ENCODE measurements at places on chromosomes 1 and 21.

- DNase-seq, result no peak
- H3K4me3 ChIP-seq, result peak overlapping the region; percentile 80
- H3K27ac ChIP-seq, result no peak overlapping the region
- no peaks in the 10 kb centered on the region for H3K36me3 ChIP-seq
- H3K4me1 ChIP-seq, result peaks cover 6% of the 10 kb centered on the region
Measured at GRCh38 chr1:90851711-90852050, 134.6 kb upstream of the BARHL2 start.

- DNase-seq, result no peak
- H3K4me1 ChIP-seq, result peaks cover 8% of the 10 kb centered on the region
- no peak overlapping the region for H3K27ac ChIP-seq
- no peak overlapping the region for H3K4me3 ChIP-seq
- peaks cover 9% of the 10 kb centered on the region for H3K36me3 ChIP-seq
- H3K27me3 ChIP-seq, result peaks cover 2% of the 10 kb centered on the region
Measured at GRCh38 chr1:211192227-211192626, 58.3 kb upstream of the KCNH1 start.

DNA sequence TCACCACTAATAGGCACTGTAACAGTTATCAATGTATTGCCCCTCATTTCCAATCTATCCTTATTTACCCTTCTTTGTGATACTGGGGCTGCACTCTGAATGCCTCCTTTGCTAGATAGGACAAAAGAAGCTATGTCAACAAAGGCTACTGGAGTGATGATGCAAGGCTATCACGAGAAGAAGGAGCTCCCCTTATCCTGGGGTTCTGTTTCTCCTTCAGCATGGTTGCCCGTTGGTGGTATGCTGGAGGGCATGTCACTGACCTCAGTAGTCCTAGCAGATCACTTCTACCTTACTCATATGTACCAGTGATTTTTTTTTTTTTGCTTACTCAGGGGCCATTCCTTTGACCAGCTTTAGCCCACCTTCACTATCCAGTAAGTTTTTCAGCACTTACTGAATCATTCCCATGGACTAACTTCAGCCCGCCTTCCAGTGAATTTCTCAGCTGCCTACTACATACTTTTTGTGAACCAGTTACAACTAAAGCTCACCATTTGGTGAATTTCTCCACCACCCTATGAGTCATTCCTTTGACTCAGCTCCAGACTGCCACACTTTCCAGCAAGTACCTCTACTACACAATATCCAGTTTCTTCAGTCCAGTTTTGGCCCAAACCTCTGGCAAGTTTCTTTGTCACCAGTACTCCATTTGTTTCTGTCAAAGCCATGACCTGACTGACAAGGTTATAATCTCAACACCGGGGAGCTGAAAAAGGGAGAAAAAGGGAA is 944.5 kb downstream of the KCNT2 start:
- H3K36me3 ChIP-seq, result no peaks in the 10 kb centered on the region
- DNase-seq, result no peak
- no peak overlapping the region for H3K27ac ChIP-seq
- H3K4me3 ChIP-seq, result no peak overlapping the region

GRCh38 chr1:178174539-178174938 is 80.6 kb downstream of the RASAL2 start:
- no peaks in the 10 kb centered on the region for H3K4me1 ChIP-seq
- no peak overlapping the region for H3K4me3 ChIP-seq
- H3K27ac ChIP-seq, result no peak overlapping the region
- DNase-seq, result no peak
- H3K27me3 ChIP-seq, result peaks cover 11% of the 10 kb centered on the region
- H3K36me3 ChIP-seq, result no peaks in the 10 kb centered on the region

DNA sequence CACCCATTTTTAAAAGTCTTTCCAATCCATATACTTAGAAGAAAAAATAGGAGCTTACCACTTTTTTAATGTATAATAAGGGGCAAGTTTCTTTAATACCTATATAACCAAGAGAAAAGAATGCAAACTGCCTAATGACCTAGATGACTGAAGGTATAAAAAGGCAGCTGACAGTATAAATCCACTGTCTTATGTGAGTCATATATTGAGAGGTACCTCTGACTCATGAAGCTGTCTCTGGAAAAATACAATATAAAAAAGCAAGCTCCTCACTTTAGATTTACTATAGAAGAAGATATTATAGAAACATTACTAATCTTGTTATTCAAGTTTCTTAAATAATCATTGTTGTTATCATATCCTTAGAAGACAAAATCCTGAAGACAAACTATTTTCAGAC is 144.2 kb downstream of the VAV3 start:
- no peak overlapping the region for H3K27ac ChIP-seq
- peaks cover 34% of the 10 kb centered on the region for H3K36me3 ChIP-seq
- H3K4me1 ChIP-seq, result peaks cover 28% of the 10 kb centered on the region
- H3K4me3 ChIP-seq, result no peak overlapping the region

- peaks cover 6% of the 10 kb centered on the region for H3K4me1 ChIP-seq
- H3K27me3 ChIP-seq, result peaks cover 32% of the 10 kb centered on the region
- no peak overlapping the region for H3K27ac ChIP-seq
- no peaks in the 10 kb centered on the region for H3K36me3 ChIP-seq
- no peak for DNase-seq
- no peak overlapping the region for H3K4me3 ChIP-seq
Measured at GRCh38 chr1:932776-933602, 9.3 kb downstream of the SAMD11 start.

DNA sequence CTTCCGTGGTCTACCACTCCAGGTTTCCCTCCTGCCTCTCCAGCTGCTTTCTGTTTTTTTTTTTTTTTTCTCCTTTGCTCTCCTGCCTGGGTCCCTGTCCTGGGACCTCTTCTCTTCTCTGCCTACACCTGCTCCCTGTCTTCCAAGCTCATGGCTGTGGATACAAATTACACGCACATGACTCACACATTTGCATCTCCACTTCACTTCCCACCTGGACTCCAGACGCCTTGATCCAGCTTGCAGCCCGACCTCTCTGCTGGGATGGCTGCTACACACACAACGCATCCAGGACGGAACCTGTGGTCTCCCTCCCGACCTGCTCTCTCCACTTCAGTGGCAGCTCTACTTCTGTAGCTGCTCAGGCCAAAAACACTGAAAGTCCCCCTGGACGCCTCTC is 44.4 kb upstream of the B3GALT5 start:
- no peak overlapping the region for H3K4me3 ChIP-seq
- DNase-seq, result no peak
- no peaks in the 10 kb centered on the region for H3K36me3 ChIP-seq
- H3K4me1 ChIP-seq, result no peaks in the 10 kb centered on the region
- no peak overlapping the region for H3K27ac ChIP-seq

DNA sequence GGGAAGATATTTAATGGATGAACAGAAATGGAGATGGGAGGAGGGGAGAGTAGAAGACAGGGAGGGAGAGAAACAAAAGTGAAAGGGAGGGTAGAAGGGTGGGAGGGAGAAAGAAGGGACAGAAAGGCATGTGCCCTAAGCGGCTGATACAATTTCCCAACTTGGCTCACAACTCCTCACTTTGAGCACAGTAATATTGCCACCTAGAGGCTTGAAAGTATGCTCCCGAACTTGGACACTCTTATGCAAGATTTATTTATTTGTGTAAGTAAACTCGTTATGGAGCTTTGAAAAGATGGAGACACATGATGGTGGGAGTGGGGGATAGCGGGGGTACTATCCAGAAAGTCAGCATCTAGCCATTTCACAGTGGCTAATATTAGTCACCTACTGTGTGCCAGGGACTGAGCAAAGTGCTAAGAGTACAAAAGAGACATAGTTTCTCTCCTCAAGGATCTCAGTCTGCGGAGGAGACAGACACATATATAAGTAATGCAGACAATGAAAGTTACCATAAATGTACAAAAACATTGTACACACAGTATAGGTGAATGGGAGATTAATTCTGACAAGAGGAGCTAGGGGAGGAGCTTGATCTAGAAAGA is 189.7 kb downstream of the SEC16B start:
- no peak overlapping the region for H3K4me3 ChIP-seq
- no peak for DNase-seq
- H3K27me3 ChIP-seq, result no peaks in the 10 kb centered on the region

- peaks cover 3% of the 10 kb centered on the region for H3K4me1 ChIP-seq
- H3K27me3 ChIP-seq, result no peaks in the 10 kb centered on the region
- no peaks in the 10 kb centered on the region for H3K36me3 ChIP-seq
- DNase-seq, result no peak
- H3K4me3 ChIP-seq, result no peak overlapping the region
Measured at GRCh38 chr1:76418531-76418930, 344.0 kb downstream of the ST6GALNAC3 start.

DNA sequence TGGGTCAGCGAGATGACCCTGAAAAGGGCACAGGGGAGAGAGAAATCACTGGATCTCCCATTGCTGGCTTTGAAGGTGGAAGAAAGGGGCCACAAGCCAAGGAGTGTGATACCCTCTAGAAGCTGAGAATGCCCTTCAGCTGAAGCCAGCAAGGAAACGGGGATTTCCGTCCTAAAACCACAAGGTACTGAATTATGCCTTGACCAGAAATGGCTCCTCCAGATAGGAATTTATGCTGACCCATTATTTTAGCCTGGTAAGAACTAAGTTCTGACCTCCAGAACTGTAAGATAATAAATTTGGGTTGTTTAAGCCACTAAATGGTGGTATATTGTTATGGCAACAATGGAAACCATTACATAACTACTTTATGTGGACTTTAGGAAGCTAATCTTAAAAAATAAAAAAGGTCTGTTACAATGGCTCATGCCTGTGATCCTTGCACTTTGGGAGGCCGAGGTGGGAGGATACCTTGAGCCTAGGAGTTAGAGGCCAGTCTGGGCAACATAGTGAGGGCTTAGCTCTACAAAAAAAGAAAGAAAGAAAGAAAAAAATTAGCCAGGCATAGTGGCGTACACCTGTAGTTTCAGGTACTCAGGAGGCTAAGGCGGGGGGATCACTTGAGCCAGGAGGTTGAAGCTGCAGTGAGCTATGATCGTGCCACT is 3.6 kb upstream of the H6PD start:
- peaks cover 7% of the 10 kb centered on the region for H3K4me1 ChIP-seq
- H3K27me3 ChIP-seq, result peaks cover 5% of the 10 kb centered on the region
- H3K4me3 ChIP-seq, result no peak overlapping the region
- DNase-seq, result no peak
- H3K27ac ChIP-seq, result no peak overlapping the region

DNA sequence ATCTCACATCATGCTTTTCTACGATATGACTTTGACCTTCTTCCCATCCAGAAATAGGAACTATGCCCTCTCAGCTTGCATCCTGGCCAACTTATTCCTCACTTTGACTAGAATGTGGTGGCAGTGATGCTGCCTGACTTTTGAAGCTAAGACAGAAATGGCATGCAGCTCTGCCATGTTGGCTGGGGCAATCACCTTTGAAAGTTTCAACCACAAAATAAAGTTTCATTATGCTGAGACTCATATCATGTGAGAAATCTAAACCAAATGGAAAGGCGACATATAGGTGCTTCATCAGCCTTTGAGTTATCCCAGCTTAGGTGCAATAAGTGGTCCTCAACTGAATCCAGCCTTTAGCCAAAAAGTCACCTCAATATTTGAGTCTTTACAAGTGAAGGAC is 370.0 kb upstream of the CHRM3 start:
- H3K36me3 ChIP-seq, result no peaks in the 10 kb centered on the region
- H3K4me3 ChIP-seq, result no peak overlapping the region
- no peaks in the 10 kb centered on the region for H3K27me3 ChIP-seq

- H3K4me3 ChIP-seq, result no peak overlapping the region
- H3K36me3 ChIP-seq, result no peaks in the 10 kb centered on the region
- no peak overlapping the region for H3K27ac ChIP-seq
- H3K27me3 ChIP-seq, result peaks cover 6% of the 10 kb centered on the region
Measured at GRCh38 chr1:245611251-245611650, 456.5 kb downstream of the KIF26B start.

GRCh38 chr1:35936838-35937237 is 5.9 kb downstream of the AGO3 start:
- peaks cover 11% of the 10 kb centered on the region for H3K4me1 ChIP-seq
- H3K36me3 ChIP-seq, result peaks cover 5% of the 10 kb centered on the region
- no peak for DNase-seq
- no peak overlapping the region for H3K27ac ChIP-seq
- H3K27me3 ChIP-seq, result no peaks in the 10 kb centered on the region

DNA sequence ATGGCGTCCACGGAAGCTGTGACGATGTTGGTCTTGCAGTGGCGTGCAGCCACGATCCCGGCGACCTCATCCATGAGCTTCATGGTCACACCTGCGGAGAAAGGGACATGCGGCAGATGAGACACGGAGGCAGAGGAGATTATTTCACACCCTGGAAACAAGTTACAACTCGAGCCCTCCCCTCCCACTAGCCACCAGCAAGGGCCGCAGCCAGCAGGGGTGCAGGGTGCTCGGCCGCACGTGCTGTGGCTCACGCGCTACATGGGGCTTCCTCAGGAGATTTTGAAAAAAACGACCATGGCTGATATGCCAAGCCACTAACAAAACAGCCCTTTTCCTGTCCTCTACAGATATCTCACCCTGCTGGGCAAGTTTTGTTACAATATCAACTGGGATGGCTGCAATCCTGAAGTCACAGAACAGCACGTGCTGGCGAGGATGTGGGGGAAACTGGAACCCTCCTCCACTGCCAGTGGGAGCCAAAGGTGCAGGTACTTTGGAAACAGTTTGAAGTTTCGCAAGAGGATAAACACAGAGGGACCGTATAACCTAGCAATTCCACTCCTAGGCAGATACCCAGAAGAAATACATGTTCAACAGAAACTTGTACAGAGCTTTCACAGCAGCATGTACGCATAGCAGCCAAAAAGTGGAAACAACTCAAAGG is 34.1 kb upstream of the GPR153 start:
- H3K36me3 ChIP-seq, result peaks cover 2% of the 10 kb centered on the region
- no peaks in the 10 kb centered on the region for H3K4me1 ChIP-seq
- DNase-seq, result no peak
- no peak overlapping the region for H3K4me3 ChIP-seq
- no peaks in the 10 kb centered on the region for H3K27me3 ChIP-seq
- no peak overlapping the region for H3K27ac ChIP-seq

GRCh38 chr1:23736437-23737134 is 6.7 kb upstream of the ELOA start:
- H3K27me3 ChIP-seq, result no peaks in the 10 kb centered on the region
- no peaks in the 10 kb centered on the region for H3K36me3 ChIP-seq
- no peak overlapping the region for H3K27ac ChIP-seq
- DNase-seq, result no peak

DNA sequence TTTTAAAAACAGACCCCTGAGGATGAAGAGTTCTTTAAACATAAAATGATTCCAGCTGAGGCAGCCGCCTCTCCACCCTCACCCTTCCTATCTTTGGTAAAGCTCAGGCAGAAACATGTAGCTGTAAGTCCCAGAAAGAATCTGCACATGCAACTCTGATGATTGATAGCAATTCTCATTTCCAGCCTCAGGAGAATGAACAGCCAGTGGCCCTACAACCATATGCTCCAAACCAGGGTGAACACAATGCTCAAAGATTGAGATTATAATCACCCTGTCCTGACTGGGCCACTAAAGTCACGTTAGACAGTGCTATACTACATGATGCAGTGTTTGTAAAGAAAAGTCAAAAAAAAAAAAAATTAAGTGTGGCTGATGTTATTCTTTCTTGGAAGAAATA is 80.2 kb downstream of the LMX1A start:
- H3K27ac ChIP-seq, result no peak overlapping the region
- H3K27me3 ChIP-seq, result peaks cover 3% of the 10 kb centered on the region
- DNase-seq, result no peak
- H3K4me1 ChIP-seq, result no peaks in the 10 kb centered on the region
- no peaks in the 10 kb centered on the region for H3K36me3 ChIP-seq

Measured in memory B cell (primary cell).